Brain pericyte (primary cell): ENCODE measurements at places on chromosomes 5 and 9.

DNA sequence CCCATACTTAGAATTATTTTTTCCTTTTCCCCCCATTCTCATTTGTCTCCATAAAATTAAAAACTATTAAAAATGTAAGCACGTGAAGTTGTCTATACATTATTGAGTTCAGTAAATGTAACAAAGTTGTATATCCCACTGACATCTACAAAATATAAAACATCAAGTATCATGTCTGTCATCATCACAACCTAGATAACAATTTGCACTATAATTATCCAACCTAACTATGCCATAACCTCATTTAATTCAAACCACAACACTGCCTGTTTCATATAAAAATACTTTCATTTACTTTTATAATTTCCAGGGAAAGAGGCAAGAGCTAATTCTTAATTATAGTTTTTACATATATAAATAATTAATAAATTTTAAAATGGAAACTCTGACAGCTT is 9.1 kb downstream of the EFNA5 start:
- DNase-seq: no peak

- no peak for DNase-seq
These were observed 403.5 kb downstream of the DMRT2 start for GRCh38 chr9:1453636-1454035.

- no peak for DNase-seq
These were observed 27.0 kb downstream of the GRIN3A start for GRCh38 chr9:101711330-101711941.

DNA sequence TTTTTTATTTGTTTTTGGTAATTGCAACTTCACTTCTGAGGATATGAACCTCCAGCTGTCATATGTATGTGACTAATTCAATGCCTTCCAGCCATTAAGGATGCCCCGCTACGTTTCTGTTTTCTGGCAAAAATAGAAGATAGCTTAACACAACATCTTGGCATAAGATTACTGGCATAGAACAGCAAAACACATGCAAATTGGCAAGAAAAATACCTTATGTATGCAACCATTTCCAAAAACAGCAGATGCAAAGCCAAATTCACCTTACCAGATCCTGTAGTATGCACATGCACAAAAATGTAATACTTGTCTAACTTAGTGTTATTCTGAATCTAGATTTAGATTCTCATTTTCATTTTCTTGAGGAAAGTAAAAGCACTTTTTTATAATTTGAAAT is 461.1 kb upstream of the CYLC2 start:
- DNase-seq: no peak

DNA sequence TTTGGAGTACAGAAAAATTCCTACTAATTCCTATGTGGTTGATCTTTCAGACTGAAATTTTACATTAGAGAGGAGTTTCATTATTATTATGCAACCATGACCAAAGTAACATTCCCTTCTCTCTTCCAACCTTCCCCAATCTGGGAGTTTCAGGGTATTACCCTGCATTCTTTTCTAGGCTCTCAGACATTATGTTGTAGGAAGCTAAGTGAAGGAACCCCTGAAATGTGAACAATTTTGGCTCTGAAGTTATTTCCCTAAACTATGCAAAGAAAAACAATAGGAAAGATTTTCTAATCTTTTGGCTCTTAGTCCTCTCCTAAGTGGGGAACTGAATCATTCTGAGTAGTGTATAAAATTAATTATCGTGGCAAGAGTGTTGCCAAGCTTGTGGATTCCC is 63.3 kb upstream of the ZFAND5 start:
- DNase-seq: no peak

DNA sequence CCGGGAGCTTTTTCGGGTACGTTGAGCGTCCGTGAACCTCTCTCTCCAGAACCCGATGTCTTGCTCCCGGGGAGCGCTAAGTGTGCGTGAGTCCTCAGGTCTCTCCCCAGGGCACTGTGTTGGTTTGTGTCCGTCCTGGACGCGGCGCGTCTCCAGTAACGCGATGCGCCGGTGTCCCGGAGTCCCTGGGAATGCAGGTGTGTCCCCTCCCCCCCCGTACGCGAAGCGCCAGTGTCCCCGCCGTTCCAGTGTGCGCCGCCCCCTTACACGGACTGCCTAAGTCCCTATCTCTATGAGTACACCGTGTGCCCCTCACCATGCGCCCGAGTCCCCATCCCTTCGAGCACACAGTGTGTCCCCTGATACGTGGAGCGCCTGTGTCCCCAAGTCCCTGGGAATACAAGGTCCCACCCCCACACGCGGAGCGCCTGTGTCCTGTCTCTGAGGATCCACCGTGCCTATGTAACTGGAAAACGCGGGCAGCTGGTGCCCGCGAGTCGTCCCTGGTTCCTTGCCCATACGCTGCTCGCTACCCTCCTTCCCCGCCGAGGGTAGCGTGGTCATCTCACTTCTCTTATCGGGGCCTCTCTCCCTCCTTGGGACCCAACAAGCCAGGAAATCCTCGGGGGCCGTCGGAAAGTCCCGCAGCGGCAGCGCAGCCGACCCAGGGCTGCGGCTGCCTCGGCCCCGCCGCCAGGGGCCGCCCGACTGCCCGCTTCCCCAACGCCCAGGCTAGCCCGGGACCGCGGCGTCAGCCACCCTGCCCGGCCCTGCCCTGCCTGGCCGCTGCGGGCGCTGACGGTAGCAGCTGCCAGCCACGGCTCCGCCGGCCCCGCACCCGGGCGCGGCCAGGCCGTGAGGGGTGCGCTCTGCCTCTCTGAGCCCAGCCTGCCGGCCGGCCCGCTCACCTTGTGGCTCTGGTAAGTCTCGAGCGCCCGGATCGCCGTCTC is 709 bp downstream of the ELL2 start:
- no peak for DNase-seq

DNA sequence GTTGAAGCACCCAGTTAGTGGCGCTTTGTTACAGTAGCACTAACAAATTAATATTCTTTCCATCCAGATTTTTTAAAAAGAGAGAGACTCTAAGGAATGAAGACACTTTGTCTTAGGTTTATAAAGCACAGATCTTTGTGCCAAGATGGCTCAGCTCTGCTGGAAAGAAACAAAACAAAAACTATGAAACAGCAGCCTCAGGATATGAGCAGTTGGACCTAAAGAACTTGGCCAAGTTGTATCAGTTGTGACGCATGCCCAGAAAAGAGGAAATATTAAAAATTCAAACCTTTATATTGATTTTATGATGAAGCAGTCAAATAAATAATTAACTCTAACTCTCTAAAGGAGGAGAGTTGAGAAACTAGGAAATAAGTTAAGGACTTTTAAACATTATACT is 427.2 kb downstream of the SPOCK1 start:
- no peak for DNase-seq

GRCh38 chr5:158641016-158641415 is 458.7 kb downstream of the EBF1 start:
- no peak for DNase-seq
